ENCODE measurements at places on chromosomes 12 and 14. TPM values are rescaled to one million over a fixed set of nuclear protein-coding genes. Genes with fewer than 3 reads are reported as not detected.

Gene LTB4R
- 1.2 TPM for total RNA-seq

Gene INF2
- total RNA-seq: 9.7 TPM

Gene ELK3
- total RNA-seq: 5.5 TPM

Gene SERPINA9
- total RNA-seq: not detected

Gene POLR3B
- total RNA-seq: 20.3 TPM

Gene TSPAN11
- 13.8 TPM for total RNA-seq

Gene VRTN
- total RNA-seq: not detected

Gene CLEC4D
- total RNA-seq: not detected

Gene TC2N
- 25.1 TPM for total RNA-seq

Gene TAOK3
- 69.4 TPM for total RNA-seq

Gene ITGA7
- 14.5 TPM for total RNA-seq

Gene GPX2
- not detected for total RNA-seq

Gene SERPINA5
- 0.69 TPM for total RNA-seq

Gene MMP19
- total RNA-seq: not detected

Gene BMP4
- 3.0 TPM for total RNA-seq

Gene FAM222A
- total RNA-seq: 10.1 TPM

Gene SVOP
- 41.1 TPM for total RNA-seq

Gene KCTD10
- 42.4 TPM for total RNA-seq

Gene TSHR
- total RNA-seq: 0.92 TPM

Gene LBHD2
- 1.2 TPM for total RNA-seq

Gene NR4A1
- total RNA-seq: 11.1 TPM

Gene C2CD5
- 137 TPM for total RNA-seq

Gene KRT81
- total RNA-seq: 0.23 TPM

Gene LRP1-AS
- total RNA-seq: not detected

Gene RECQL
- 26.5 TPM for total RNA-seq

Gene DNAH10
- 5.3 TPM for total RNA-seq

Gene FGFR1OP2
- 44.8 TPM for total RNA-seq

Gene PLA2G1B
- not detected for total RNA-seq

Gene OR4M1
- not detected for total RNA-seq
